Natural killer cell (primary cell): ENCODE measurements at places on chromosomes 2 and 18.

DNA sequence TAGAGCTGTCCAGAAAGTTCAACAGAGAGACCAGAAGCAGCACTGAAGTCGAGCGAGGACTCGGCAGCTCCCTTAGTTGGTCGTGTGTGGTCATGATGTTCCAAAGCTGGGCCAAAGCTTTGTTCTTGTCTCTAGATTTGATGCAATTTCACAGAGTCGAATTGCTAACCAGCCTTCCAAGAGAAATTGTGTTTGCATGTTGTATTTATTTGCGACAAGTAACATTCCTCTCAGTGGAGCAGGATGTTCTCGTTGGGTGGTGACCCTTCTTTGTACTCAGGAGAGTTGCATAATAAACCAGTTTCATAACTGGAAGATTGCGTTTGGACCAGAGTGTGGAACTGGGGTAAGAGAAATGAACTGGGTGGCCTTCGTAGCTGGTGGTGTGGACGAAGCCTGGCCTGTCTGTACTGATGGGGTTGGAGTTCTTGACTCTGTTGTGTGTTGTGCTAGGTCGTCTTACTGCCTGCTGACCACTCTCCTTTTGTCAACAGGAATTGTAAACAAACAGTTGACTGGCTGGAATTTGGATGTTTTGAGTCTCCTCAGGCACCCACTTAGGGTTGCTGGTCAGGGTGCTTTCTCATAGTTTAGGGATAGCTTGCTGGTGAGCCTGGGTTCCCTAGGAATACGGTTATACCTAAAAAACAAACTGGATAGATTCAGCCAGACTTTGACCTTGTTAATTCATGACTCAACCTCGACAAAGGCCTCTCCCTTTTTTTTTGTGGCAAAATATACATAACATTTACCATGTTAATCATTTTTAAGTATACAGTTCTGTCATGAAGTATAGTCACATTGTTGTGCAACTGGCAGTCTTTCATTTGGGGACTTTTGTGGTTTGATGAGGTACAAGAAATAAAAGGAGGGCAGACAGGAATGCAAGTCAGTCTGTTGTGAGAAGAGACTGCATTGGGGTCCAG, 28.9 kb upstream of the TOGARAM2 start:
- no peaks in the 10 kb centered on the region for H3K4me1 ChIP-seq
- peaks cover 19% of the 10 kb centered on the region for H3K36me3 ChIP-seq
- H3K27me3 ChIP-seq, result no peaks in the 10 kb centered on the region

DNA sequence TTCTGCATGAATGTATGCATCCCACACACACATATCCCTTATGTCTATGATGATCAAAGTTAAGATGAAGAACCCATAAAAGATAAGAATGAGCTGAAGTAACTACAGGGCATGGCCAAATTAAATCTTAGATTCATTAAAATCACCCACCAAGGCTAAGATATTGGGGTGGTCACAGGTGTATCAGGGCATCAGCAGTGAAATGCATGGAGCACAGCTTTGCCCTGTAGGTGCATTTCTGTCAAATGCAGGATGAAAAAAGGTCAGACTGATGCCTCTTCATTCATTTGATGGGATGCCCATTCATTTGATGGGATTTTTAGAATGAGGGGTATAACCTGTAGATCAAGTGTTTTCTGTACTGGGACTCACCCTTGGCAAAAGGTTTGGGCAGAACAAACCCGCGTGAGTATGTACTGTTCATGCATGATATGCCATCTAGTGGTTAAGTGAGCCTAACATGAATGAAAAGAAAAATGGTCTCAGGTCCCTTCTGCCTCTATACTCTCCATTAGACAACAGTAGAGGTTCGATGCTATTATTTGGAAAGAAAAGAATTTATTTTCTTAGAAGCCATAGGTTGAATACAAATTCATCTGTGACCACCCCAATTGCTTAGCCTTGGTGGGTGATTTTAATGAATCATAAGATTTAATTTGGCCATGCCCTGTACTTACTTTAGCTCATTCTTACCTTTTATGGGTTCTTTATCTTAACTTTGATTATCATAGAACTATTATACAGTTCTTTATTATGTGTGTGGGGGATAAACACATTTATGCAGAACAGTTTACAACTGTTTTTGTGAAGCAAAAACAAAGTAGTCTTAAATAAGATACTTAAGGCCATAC, 43.2 kb upstream of the NOSTRIN start:
- H3K27ac ChIP-seq, result no peak overlapping the region
- no peaks in the 10 kb centered on the region for H3K36me3 ChIP-seq
- H3K4me1 ChIP-seq, result peaks cover 18% of the 10 kb centered on the region

DNA sequence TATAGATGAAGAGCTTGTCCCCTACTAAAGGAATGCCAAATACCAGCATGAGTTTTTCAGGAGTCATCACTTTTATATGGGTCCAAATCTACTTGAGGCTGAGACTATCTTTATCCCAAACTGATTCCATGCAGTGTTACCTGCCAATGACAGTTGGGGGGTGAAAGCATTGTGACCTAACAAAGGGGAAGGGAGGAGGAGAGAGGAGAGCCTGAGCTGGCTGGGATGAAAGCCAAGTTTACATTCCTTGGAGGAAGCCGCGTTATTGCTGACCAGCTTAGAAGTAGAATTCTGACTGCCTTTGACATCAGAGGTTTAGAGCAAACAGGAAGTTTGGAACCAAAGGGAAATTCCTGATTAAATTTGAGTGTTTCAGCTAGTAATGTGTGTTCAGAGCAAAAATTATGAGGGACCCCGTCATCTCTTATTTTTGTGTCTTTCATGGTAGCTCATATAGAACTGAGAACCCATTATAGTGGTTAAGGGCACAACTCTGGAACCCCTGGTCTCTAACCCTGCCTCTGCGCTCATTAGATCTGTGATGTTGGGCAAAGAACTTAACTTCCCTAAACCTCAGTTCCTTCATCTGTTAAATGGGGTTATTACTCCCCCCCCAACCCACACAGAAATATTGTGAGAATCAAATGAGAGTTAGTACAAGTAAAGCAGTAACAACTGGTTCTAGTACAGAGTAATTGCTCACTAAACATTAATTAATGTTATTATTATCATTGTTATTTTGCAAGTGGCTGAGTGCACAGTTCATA, 199.3 kb upstream of the EPAS1 start:
- no peaks in the 10 kb centered on the region for H3K4me1 ChIP-seq
- H3K4me3 ChIP-seq, result no peak overlapping the region
- no peak for DNase-seq

DNA sequence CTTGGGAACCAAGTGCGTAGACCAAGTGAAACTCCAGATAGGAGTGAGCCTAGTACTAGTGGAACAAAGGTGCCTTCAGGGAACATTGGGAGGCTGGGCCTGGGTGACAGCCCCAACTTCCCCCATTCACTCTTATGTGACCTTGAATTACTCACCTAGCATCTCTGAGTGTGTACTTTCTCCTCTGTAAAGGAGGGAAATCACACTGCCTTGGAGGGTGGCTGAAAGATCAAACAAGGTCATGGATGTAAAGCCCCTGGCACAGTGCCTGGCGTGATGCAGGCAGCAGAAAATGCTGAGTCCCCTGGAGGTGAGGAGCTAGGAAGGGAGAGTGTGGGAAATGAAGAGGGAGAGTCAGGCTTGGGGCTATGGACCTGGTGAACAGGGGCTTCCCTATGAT, 45.9 kb downstream of the MARCO start:
- no peak overlapping the region for H3K4me3 ChIP-seq
- DNase-seq, result no peak
- no peak overlapping the region for H3K27ac ChIP-seq
- H3K4me1 ChIP-seq, result no peaks in the 10 kb centered on the region

- DNase-seq, result no peak
- H3K36me3 ChIP-seq, result no peaks in the 10 kb centered on the region
- H3K4me3 ChIP-seq, result no peak overlapping the region
- H3K27me3 ChIP-seq, result no peaks in the 10 kb centered on the region
These were observed 351.2 kb downstream of the KIAA1328 start for GRCh38 chr18:37180086-37180485.

- no peak for DNase-seq
- no peaks in the 10 kb centered on the region for H3K4me1 ChIP-seq
- H3K36me3 ChIP-seq, result no peaks in the 10 kb centered on the region
These were observed 869.4 kb upstream of the VRK2 start for GRCh38 chr2:57177176-57177575.

DNA sequence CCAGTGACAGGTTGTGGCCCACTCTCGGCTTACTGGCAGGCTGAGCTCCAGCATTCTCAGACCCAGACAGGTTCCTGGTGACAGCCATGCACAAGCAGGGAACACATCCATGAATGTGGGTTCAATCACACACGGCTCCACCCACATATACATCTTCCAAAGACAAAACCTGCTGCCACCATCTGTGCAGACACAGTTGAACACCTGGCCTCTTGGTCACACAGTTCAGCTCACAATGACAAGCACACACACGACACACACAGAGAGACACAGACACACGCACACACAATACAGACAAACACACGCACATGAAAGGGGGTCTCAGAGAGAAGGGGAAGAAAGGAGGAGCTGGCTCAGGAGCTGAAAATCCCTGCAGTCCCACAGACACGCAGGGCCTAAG, 32.1 kb upstream of the PTMA start:
- no peak overlapping the region for H3K4me3 ChIP-seq
- DNase-seq, result no peak
- no peaks in the 10 kb centered on the region for H3K36me3 ChIP-seq
- peaks cover 48% of the 10 kb centered on the region for H3K4me1 ChIP-seq
- H3K27ac ChIP-seq, result no peak overlapping the region

DNA sequence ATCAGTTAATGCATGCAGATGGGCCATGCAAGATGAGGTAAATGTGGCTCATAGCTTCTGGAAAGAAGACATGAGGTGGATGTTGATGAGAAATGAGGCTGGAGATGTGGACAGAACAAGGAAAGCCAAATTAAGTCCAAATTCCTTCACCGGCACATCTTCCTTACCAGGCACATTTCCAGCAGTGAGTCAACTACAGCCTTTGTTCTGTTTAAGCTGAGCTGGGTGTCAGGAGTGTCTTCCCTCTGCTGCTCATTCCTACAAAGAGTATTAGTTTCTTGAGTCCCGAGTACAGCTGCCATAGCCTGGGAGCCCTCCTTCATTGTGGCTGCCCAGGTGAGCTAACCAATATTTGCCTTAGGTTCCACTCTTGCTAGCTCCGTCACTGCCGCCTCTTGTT, 945.0 kb downstream of the SLC4A3 start:
- no peaks in the 10 kb centered on the region for H3K4me1 ChIP-seq
- H3K36me3 ChIP-seq, result no peaks in the 10 kb centered on the region
- no peak for DNase-seq
- no peak overlapping the region for H3K27ac ChIP-seq
- H3K4me3 ChIP-seq, result no peak overlapping the region
- no peaks in the 10 kb centered on the region for H3K27me3 ChIP-seq

DNA sequence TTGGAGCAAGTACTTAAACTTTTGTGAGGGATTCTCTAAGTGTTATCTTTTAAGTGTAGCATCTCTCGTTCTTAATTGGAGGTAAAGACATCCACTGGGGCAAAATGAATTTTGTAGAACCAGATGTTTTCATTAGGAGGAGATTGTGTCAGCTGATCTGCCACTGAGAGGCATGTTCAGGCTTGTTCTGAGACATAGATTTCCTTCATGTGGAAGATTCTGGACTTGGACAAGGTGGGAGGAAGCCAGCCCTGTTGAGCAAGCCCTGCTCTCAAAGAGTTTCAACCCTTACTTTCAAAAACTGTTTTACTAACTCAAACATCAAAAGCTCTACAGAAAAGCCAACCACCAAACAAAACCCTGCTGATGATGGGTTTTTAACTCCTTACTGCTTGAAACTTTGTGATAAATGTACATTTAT, 6.5 kb downstream of the MAP4K4 start:
- H3K27ac ChIP-seq, result peak overlapping the region; percentile 64
- no peaks in the 10 kb centered on the region for H3K36me3 ChIP-seq
- H3K4me1 ChIP-seq, result peaks cover 35% of the 10 kb centered on the region
- DNase-seq, result no peak
- H3K27me3 ChIP-seq, result no peaks in the 10 kb centered on the region

DNA sequence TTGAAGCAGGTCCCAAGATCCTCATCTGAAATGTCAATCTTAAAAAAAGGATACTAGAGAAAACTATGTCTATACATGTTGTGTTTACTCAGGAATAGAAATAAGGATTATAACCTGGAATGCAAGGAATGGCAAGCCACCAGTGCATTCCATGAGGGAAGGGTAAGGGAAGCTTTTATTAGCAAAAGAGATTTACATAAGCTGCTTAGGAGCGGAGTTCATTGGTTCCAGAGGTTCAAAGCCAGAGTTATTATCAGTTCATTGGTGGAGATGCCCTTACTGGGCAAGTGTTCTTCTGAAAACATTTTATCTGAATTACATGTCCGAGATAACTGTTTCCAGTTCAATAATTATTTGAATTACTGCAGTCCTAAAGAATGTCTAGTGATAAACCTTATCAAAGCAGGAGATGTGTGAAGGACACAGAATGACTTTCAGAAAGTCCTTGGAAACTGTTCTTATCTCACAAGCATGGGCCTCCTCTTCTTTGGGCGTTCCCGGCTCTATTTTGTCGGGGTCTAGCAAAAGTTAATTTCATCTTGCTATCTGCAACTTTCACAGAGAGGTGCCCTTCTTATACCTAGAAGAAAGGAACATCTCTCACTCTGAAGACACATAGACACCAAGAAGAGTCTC, 23.5 kb downstream of the COMMD1 start:
- H3K4me1 ChIP-seq, result no peaks in the 10 kb centered on the region
- H3K27ac ChIP-seq, result no peak overlapping the region
- H3K36me3 ChIP-seq, result peaks cover 2% of the 10 kb centered on the region
- no peak for DNase-seq
- H3K27me3 ChIP-seq, result no peaks in the 10 kb centered on the region

- H3K4me1 ChIP-seq, result no peaks in the 10 kb centered on the region
- no peaks in the 10 kb centered on the region for H3K36me3 ChIP-seq
- DNase-seq, result no peak
- H3K27ac ChIP-seq, result no peak overlapping the region
- H3K4me3 ChIP-seq, result no peak overlapping the region
These were observed 109.6 kb upstream of the KYNU start for GRCh38 chr2:142767847-142768246.

DNA sequence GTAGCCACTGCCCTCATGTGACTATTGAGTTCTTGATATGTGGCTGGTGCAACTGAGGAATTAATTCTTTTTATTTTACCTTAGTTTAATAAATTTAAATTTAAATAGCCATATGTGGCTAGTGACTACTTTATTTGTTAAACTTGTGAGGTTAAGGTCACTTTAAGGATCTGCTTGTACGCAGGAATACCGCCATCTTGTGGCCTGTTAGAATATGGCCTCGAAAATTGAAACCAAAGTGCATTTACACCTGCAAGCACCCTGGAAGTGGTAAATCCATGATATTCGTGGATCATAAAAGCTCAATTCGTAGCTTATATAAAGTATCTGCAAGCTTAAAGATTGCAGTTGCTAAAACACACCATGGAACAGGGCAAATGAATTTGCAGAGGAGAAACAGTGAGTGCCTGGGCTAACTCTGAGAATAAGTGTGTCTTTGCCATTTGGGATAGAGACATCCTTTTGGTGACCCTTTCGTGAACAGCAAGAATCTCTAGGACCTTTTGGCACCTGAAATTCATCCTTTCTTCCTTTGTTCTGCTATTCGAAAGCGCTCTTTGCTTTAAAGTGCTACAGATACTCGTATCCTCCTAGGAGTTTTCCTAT, 59.9 kb upstream of the REG3A start:
- no peaks in the 10 kb centered on the region for H3K27me3 ChIP-seq
- no peaks in the 10 kb centered on the region for H3K36me3 ChIP-seq
- no peak overlapping the region for H3K4me3 ChIP-seq
- no peak for DNase-seq
- H3K27ac ChIP-seq, result no peak overlapping the region
